ENCODE measurements at places on chromosomes 2 and 18.

- DNase-seq = no peak
Observed at GRCh38 chr2:33595385-33595784, 3.7 kb downstream of the FAM98A start.

DNA sequence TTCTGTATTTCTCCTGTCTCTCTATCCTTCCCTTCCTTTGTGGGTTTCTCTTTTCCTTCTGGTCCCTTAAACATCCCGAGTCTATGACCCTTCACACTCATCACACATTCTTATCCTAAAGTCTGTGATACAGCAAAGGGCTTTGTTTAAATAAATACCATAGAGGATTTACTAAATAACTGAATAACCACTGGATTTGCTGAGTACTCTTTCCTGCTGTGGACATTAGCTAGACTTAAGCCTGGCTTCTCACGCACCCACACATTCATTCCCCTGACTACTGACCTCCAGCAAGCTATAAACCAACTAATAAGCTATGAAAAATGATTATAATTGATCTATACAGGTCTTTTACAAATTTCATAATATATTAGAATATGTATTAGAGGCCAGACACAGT lies 76.6 kb downstream of the COL4A3 start:
- no peak for DNase-seq

DNA sequence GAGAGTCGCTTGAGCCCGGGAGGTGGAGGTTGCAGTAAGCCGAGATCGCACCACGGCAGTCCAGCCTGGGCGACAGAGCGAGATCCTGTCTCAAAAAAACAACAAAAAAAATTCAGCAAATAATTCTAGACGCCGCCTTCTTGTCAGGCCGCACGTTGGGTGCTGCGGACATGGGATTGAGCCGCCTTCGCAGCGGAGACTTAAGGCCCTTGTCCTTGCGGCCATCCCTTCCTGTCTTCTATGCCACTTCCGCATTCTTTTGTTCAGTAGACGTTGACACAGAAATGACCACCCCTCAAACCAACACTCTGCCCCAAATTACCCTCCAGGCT lies 15.8 kb downstream of the PTPN18 start:
- peak; percentile 71 for DNase-seq

- DNase-seq = peak; percentile 28
Observed at GRCh38 chr18:10559553-10560451, 34.0 kb downstream of the NAPG start.

- no peak for DNase-seq
Observed at GRCh38 chr18:9684881-9685614, 23.1 kb upstream of the RAB31 start.

- DNase-seq = no peak
Observed at GRCh38 chr2:43265001-43265400, 38.6 kb upstream of the ZFP36L2 start.

DNA sequence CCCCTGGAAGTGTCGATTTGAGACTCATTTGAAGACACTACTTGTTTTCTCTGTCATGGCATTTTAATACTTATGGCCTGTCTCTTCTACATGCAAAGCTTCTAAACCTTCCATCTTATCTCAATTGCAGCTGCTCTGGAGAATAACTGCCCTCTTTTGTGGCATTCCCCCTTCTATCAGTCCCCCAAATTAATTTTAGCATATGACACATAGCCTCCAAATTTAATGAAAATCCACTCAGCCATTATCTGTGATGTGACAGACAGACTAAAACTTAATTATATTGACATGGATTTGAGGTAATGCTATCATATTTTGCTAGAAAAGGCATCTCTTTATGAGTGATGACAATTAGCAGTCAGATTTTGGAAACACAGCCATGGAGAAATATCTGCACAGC lies 71.2 kb downstream of the LRRTM1 start:
- no peak for DNase-seq

DNA sequence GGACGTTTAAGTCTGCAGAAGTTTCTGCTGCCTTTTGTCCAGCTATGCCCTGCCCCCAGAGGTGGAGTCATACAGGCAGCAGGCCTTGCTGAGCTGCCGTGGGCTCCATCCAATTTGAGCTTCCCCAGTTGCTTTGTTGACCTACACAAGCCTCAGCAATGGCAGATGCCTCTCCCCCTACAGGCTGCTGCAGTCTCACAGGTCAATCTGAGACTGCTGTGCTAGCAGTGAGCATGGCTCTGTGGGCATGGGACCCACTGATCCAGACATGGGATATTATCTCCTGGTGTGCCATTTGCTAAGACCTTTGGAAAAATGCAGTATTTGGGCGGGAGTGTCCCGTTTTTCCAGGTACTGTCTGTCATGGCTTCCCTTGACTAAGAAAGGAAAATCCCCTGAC lies 726.0 kb downstream of the ERBB4 start:
- DNase-seq = no peak

GRCh38 chr18:22408059-22408458 lies 9.7 kb downstream of the CTAGE1 start:
- no peak for DNase-seq

DNA sequence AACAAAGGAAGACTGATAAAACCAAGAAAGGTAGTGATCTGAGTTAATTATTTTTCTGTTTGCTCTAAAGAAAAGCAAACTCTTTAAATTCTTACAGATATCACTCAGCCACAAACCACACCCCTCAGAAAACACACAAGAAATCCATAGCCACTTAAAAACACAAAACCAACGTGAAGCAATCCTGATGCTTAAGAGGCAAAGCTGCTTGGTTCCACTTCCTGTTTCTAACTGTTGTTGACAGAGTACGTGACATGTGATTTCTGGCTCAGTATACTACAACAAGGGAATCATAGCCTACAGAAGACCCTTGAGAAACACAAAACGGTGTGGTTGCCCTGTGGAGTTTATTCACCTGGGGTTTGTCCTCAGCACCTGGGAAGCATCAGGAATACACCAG lies 240.9 kb upstream of the APCDD1 start:
- DNase-seq = peak; percentile 29

- peak; percentile 72 for DNase-seq
Observed at GRCh38 chr2:237704501-237705434, 77.4 kb downstream of the LRRFIP1 start.

DNA sequence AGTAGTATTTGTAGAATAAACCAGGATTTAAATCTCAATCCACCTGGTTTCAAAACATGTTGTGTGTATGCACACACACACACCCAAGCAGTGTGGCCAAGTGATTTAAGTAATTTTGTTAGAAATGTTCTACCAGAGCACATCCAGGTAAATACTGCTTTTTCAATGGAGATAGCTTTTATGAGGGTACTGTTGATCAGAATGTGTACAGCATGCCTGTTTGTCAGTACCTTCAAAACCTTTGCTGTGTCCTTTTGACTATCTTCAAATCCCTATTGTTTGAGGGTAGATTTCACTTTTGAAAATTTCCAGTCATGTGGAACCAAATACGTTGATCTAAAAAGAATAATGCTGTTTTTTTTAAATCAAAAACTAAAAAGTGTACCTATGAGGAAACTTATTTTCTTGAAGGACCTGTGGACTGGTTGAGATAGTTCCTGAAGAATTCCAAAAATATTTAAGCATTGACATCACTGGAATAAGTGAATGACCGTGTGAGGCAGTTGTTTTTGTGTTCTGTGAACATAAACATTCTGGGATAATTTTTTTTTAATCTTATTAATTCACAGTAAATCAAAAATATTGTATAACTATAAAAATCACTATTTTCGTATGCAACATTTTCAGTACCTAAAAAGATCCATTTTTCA lies 70.9 kb downstream of the PTRHD1 start:
- peak; percentile 65 for DNase-seq

DNA sequence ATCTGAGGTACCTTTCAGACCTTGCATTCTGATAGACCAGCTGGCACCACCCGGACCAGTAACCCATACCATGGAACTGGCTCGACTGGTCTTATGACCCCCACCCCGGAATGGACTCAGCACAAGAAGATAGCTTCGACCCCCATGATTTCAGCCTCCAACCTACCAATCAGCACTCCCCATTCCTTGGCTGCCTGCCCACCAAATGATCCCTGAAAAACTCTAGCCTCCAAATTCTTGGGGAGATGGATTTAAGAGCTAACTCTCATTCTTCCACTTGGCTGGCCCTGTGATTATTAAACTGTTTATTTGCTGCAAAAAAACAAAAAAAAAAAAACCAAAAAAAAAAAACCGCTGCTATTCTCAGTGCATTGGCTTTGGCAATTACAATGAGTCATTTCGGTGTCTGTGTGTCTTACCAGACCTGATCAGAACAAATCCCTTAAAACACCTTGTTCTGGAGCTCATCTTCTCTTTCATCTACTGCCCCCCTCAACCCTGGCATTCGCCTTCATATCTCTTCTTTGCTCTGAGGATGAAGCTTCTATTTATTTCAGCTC lies 60.1 kb upstream of the KIF5C start:
- peak; percentile 10 for DNase-seq

DNA sequence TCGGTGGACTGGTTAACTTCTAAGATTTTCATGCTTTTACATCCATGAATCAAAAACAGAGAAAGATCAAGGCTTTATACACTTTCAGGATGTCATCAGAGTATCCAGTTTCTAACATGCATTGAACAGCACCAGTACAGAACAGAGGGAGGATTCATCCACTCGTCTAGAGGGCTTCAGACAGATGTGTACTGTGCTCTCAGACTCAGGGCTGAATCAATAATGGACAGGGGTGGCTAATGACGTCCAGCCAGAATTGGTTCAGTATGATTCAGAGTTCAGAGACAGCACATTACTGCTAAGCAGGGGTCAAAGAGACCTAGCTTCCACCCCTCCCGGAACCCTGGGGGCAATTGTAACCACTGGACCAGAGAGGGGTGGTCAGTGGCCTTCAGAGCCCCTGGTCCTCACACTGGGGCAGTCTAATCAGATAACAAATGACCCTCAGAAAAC lies 37.3 kb downstream of the RNU4ATAC start:
- DNase-seq = peak; percentile 36

- DNase-seq = no peak
Observed at GRCh38 chr2:51165534-51166260, 133.8 kb upstream of the NRXN1 start.

DNA sequence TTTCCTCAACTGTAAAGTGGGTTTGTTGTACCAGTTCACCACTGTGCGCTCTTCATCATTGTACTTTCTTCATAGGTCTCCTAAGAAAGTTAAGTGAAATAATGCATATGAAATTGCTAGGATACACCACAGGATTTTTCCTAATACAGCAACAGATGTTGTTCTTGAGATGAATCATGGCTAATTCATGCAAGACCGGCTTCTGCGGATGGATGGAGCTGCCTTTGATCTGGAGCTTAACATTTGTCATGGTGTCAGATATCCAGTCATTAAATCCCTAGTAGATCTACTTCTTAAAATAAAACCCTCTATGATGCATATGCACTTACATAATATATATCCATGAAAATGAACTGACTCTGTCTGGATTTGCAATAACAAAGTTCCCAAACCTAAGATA lies 114.1 kb downstream of the COL6A3 start:
- DNase-seq = peak; percentile 96

- DNase-seq = peak; percentile 60
Observed at GRCh38 chr2:124027182-124027581, 2.1 kb downstream of the CNTNAP5 start.

DNA sequence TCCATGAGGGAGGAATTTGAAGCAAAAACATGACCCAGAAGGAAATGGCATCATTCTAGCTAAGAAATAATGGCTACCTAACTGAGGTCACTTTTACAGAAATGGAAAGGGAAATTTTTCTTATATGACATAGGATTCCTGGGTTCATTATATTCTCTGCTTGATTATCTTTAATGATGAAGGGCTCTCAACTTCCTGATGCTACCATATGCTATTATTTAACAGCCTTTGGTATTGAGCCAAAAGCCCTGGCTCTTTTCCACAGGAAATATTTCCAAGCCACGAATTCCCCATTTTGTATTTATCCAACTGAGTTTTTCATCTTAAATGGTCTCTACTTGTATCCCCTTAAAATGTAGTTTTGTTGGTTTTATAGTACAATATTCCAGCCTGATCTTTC lies 63.2 kb upstream of the NPAS2 start:
- no peak for DNase-seq

- DNase-seq = no peak
Observed at GRCh38 chr18:3135536-3135935, 84.2 kb downstream of the MYOM1 start.

DNA sequence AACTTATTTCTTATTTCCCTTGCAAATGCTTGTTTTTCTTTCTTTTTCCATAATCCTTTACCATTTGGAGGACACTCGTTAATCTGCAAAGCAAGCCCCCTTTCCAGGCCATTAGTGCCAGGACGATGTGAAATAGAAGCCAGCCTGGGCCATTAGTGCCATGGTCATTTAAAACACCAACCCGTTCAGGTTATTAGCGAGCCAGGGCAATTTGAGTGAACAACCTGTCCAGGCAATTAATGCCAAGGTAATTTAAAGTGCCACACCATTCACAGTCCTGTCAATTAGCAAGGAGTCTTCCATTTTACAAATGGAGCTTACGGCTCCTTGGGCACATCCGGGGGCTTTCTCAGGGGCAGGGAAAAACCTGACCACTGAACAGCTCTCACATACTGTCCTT lies 370.6 kb downstream of the HRH4 start:
- no peak for DNase-seq

DNA sequence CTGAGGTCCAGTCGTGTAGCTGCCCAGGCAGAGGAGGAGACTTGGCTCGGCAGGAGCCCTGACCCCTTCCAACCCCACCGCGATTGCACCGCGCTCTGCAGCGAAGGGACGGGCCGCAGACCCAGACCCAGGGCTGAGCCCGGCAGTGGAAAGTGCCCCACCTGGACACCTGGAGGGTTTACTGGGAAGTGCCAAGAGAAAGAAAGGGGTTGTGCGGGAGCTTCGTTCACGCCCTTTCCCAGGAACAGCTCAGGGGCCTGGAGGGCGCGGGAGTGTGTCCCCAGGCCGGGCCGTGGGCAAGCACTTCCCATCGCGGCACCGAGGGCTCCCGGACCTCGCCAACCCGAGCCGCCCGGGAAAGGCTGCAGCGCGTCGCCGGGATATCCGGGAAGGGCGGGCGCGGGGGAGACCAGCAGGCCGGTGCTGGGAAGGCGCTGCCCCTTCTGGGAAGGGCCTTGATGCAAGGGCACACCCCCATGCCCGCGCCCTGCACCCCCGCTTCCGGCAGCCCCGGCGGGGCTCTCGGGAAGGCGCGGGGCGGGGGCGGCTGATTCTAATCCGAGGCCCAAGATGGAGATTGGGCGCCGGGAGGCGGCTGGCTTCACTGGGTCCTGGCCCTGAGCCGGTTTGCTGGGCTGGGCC lies 36.1 kb upstream of the MRPL33 start:
- peak; percentile 79 for DNase-seq

All from kidney tubule cell (primary cell).